Dermis blood vessel endothelial cell (primary cell): ENCODE measurements at places on chromosomes 11 and 22. TPM values are rescaled to one million over a fixed set of nuclear protein-coding genes. Genes with fewer than 3 reads are reported as not detected.
A peak's percentile ranks its signal among the peaks of the same experiment; 100 is the strongest.

DNA sequence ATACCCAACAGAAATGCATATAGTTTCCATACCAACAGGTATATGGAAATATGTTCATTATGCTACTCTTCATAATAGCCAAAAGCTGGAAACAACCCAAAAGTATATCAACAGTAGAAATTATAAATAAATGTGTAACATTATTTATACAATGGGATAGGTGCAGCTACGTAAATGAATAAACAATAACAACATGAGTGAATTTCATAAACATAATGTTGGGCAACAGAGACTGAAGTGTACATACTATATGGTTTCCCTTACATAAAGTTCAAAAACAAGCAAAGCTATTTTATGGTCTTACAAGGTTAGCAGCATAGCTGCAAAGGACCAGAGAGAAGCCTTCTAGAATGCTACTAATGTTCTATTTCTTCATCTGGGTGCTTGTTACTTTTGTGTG is 305.0 kb downstream of the INSC start:
- DNase-seq = no peak

DNA sequence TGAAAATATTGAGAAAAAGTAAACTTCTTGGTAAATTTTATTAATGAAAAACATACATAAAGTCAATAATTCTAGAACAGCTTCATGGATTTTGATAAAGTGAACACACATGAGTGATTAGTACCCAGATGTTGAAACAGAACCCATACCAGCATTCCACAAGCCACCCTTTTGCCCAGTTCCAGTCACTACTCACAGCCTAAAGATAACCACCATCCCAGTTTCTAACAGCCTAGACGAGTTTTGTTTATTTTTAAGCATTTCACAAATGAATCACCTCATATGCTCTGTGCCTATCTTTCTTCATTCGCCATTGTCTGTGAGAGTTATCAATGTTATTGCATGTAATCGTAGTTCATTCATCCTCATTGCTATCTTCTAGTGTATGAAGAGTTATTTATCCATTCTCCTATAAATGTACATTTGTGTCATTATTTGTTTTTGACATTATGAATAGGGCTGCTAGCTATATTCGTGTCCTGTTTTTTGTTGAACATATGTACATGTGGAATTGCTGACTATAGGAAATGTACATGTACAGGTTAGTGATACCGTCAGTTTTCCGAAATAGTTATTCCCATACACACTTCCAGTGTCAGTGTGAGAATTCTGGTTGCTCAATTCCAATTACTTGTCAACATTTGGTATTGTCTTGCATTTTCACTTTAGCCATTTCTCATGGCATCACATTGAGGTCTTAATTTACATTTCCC is 44.5 kb upstream of the TEAD1 start:
- no peak for DNase-seq

- DNase-seq = no peak
Observed at GRCh38 chr22:38700270-38700788, 414 bp downstream of the JOSD1 start.

- peak; percentile 12 for DNase-seq
Observed at GRCh38 chr22:20204806-20205205, 54.0 kb upstream of the CCDC188 start.

GRCh38 chr11:45079943-45080719 is 66.3 kb upstream of the PRDM11 start:
- no peak for DNase-seq

DNA sequence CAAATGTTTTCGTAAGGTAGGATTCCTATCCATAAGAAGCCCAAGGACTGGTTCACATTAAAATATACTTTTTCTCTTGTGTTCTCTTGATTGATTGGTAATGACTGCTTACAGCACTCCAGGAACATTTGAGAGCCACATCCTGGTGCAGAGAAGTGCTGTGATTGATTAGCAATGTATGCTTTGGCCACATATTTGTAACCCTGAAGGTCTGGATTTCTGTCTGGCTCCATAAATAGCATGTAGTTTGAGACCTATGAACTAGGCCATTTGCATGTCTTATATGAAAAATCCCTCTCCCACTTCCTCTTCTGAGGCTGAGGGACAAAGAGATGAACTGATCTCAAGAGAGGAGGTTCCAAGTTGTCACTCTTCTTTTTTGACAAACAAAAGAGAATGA is 49.3 kb upstream of the CD44 start:
- no peak for DNase-seq

The CLDN5 gene
- 1,341 and 2,150 TPM in 2 replicates for total RNA-seq

The CD248 gene
- total RNA-seq = 0.23 and 0.68 TPM in 2 replicates

GRCh38 chr11:10331548-10332289 is 26.8 kb downstream of the ADM start:
- no peak for DNase-seq
